ENCODE measurements at places on chromosomes 13 and 19.

GRCh38 chr13:84417416-84417815 is 535.1 kb upstream of the SLITRK1 start:
- no peak for DNase-seq

DNA sequence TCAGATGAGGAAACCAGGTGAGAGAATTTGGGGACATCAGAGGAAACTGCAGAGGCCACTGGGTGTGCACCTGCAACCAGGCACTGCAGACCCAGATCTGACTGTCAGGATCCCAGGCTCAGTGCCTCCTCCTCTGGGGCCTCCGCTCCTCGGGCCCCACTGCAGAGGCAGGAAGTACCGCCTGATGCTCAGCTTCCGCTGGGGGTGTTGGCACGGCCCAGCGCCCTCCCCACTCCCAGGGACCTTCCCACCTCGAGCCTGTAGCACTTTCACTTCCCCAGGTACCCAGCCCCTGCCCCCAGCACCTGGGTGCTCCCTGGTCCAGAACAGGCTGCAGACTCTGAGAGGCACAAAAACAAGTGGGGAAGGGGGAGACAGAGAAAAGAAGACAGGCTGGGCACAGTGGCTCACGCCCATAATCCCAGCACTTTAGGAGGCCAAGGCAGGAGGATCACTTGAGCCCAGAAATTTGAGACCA is 1.4 kb upstream of the CD37 start:
- no peak for DNase-seq

DNA sequence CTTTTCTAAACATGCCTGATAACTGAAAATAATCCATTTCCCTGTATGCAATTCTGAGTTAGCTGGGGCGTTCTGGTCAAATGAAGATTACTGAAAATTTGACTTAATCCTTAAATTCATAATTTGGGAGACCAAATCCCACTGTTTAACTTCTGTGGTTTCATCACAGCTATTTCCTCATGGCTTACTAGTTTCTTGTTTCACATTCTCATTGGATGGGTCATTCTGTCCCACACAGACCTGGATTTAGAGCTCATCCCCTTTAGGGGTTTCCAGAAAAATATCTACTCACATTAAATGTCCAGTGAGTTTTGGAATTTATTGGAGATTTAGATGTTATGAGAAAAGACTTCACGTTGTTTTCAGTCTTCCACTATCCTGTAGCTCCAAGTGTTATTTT is 709.3 kb upstream of the KLHL1 start:
- DNase-seq: no peak

GRCh38 chr13:25394402-25395060 is 22.8 kb downstream of the ATP8A2 start:
- DNase-seq: no peak

- DNase-seq: no peak
These were observed 20.6 kb upstream of the USP29 start for GRCh38 chr19:57099199-57099661.

GRCh38 chr19:33755099-33756035 is 41.3 kb upstream of the KCTD15 start:
- no peak for DNase-seq

DNA sequence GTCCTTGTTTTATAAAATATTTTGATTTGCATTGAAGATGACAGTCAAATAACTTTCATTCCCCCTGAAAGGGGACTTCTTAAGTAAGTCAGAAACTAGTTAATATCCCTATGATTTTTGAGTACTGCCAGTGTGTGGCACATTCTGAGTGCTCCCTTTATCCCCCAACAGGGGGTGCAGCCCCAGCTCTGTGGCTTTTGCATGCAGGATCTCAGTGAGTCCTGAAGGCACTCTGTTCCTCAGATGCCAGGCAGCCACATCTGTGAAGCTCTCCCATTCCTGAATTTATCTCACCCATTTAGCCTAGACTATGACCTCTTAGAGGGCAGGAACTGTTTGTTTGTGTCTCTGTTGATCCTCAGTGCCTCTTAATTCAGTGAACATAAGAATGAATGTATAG is 123.1 kb downstream of the CDK8 start:
- no peak for DNase-seq

- DNase-seq: no peak
These were observed 9.7 kb downstream of the FUT2 start for GRCh38 chr19:48705431-48705830.

DNA sequence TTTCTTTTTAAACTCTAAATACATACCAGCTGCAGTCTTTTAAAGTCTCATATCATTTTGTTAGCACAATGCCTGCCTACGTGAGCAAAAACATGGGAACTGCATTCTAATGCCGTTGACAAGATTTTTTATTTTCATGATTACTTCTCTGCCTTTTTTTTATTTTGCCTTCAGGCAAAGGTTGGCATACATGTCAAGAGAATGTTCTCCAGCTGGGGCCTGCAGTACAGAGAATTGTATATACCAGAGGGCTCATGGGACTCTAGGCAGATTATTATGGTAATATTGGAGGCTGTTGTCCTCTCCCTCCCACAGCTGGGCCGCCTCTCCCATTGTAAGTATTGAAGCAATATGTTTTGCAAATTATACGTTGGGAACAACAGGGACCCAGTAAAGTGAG is 53.9 kb upstream of the OBI1 start:
- DNase-seq: no peak

DNA sequence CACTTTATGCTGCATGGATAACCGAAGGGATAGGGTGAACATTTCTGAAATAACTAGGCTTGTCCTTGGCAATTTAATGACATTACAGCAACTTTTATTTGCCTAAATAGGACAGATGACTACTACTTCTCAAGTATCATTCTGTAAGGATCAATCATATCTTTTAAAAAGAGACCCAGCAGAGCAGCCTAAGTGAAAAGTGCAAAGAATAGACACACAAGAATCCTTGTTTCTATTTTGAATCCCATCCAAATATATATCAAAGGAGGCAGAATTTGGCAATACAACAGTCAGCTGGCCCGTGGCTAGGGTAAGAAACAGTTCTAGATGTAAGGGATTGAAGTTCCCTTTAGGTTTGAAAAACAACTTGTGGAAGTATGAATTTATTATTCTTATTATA is 6.9 kb downstream of the THSD1 start:
- DNase-seq: no peak

GRCh38 chr19:34480971-34481841 is at the start of gene WTIP:
Gene WTIP (plus strand): TSS chr19:34481758. CDS start chr19:34481975, 217 bp downstream.
- no peak for DNase-seq

- DNase-seq: no peak
These were observed 48.9 kb downstream of the MYH14 start for GRCh38 chr19:50252111-50252886.

GRCh38 chr13:72163678-72164077 is 296.7 kb upstream of the DACH1 start:
- no peak for DNase-seq

GRCh38 chr19:1783874-1784273 is 28.2 kb downstream of the ATP8B3 start:
- no peak for DNase-seq

DNA sequence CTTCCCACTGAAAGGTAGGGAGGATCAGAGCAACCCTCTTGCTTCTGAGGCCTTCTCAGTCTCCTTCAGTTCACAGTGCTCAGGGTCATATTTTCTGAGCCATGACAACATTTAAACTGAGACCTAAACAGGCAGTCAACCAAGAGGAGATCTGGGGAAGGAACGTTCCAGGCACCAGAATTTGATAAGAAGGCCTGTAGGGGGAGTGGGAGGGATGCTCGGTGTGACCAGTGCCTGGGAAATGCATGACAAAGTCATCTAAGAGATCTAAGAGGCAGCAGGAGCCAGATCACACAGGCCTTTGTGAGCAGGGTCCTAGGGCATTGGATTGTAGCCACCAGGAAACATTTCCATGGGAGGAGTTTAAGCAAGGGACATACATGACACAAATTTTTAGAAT is 71.6 kb downstream of the SHISA2 start:
- DNase-seq: no peak

Measured in SHP77 treated with DMSO at 0.1 percent for 48 hours (cell line).